Vein endothelial cell (primary cell): ENCODE measurements at places on chromosomes 1 and 21. TPM values are rescaled to one million over a fixed set of nuclear protein-coding genes. Genes with fewer than 3 reads are reported as not detected.

Gene NME7
- total RNA-seq = 8.5 and 20.8 TPM in 2 replicates

Gene ELAPOR1
- 0.65 and 0.86 TPM in 2 replicates for total RNA-seq

Gene SDC3
- total RNA-seq = 23.8 and 41.2 TPM in 2 replicates

Gene EFCAB7
- 4.0 and 6.9 TPM in 2 replicates for total RNA-seq

Gene SLC22A15
- 0.10 TPM in 1 of 2 replicates, not detected in the other for total RNA-seq

Gene SOAT1
- total RNA-seq = 9.1 and 24.7 TPM in 2 replicates

Gene CLEC20A
- not detected in 2 replicates for total RNA-seq

Gene DOCK7
- 23.5 and 25.7 TPM in 2 replicates for total RNA-seq

Gene GPR52
- total RNA-seq = 1.6 and 2.0 TPM in 2 replicates

Gene LIN28A
- not detected in 2 replicates for total RNA-seq

Gene TAF1A
- total RNA-seq = 4.2 and 4.7 TPM in 2 replicates

Gene VCAM1
- total RNA-seq = 10.1 and 15.0 TPM in 2 replicates

Gene ILDR2
- total RNA-seq = not detected in 2 replicates

Gene ASCL5
- not detected in 2 replicates for total RNA-seq

Gene FCRLB
- total RNA-seq = 0.65 and 2.7 TPM in 2 replicates

Gene GUCA2B
- not detected in 2 replicates for total RNA-seq

Gene SLC37A1
- 13.7 and 15.0 TPM in 2 replicates for total RNA-seq

Gene RAB7B
- total RNA-seq = 0.10 TPM in 1 of 2 replicates, not detected in the other

Gene GBP6
- total RNA-seq = not detected in 2 replicates

Gene HSF2BP
- total RNA-seq = 1.1 and 2.0 TPM in 2 replicates

Gene CHI3L2
- not detected in 2 replicates for total RNA-seq

Gene BMP8A
- 0.29 and 0.98 TPM in 2 replicates for total RNA-seq

Gene AQP10
- 0.65 TPM in 1 of 2 replicates, not detected in the other for total RNA-seq

Gene TSTD1
- total RNA-seq = 2.4 and 3.6 TPM in 2 replicates

Gene HPDL
- 2.9 and 6.4 TPM in 2 replicates for total RNA-seq

Gene CSF3R
- not detected in 2 replicates for total RNA-seq

Gene KRTAP24-1
- total RNA-seq = not detected in 2 replicates

Gene DISP3
- 0.10 and 0.33 TPM in 2 replicates for total RNA-seq

Gene TNFRSF25
- 17.0 and 18.9 TPM in 2 replicates for total RNA-seq

Gene PADI2
- under 0.01 TPM in 1 of 2 replicates, not detected in the other for total RNA-seq

Gene TCHH
- not detected in 2 replicates for total RNA-seq

Gene ATP6V1G3
- total RNA-seq = 0.33 TPM in 1 of 2 replicates, not detected in the other

Gene S100A8
- not detected in 2 replicates for total RNA-seq

Gene TTC4
- total RNA-seq = 21.9 and 27.8 TPM in 2 replicates

Gene DISC1
- total RNA-seq = 21.9 and 25.1 TPM in 2 replicates

Gene LCE1A
- not detected in 2 replicates for total RNA-seq

Gene TRIM67
- not detected in 2 replicates for total RNA-seq

Gene SPRR2E
- total RNA-seq = not detected in 2 replicates

Gene OR2M3
- not detected in 2 replicates for total RNA-seq

Gene ANKRD65
- under 0.01 TPM in 1 of 2 replicates, not detected in the other for total RNA-seq

Gene WNT9A
- total RNA-seq = 3.5 and 3.9 TPM in 2 replicates

Gene C1orf141
- total RNA-seq = not detected in 2 replicates

Gene C1QC
- total RNA-seq = not detected in 2 replicates

Gene IFFO2
- 23.8 and 35.3 TPM in 2 replicates for total RNA-seq

Gene FAAH
- 0.48 and 1.3 TPM in 2 replicates for total RNA-seq

Gene TPRG1L
- total RNA-seq = 40.0 and 44.7 TPM in 2 replicates

Gene NFIA
- 21.0 and 40.5 TPM in 2 replicates for total RNA-seq

Gene CREG1
- total RNA-seq = 27.1 and 29.8 TPM in 2 replicates

Gene SMPDL3B
- total RNA-seq = 0.10 and 0.33 TPM in 2 replicates

Gene TRAPPC3
- 96.0 and 99.6 TPM in 2 replicates for total RNA-seq

Gene IL12RB2
- total RNA-seq = not detected in 2 replicates

Gene CRABP2
- 0.65 TPM in 1 of 2 replicates, not detected in the other for total RNA-seq

Gene PPP1R12B
- total RNA-seq = 8.2 and 13.2 TPM in 2 replicates

Gene PADI3
- not detected in 2 replicates for total RNA-seq

Gene CHODL
- 0.10 TPM in 1 of 2 replicates, not detected in the other for total RNA-seq
